Mesenchymal stem cell (in vitro differentiated cells and primary cell): ENCODE measurements at places on chromosomes 3 and 15.

GRCh38 chr15:68693071-68693470, 114.3 kb downstream of the CORO2B start:
- DNase-seq, result no peak

DNA sequence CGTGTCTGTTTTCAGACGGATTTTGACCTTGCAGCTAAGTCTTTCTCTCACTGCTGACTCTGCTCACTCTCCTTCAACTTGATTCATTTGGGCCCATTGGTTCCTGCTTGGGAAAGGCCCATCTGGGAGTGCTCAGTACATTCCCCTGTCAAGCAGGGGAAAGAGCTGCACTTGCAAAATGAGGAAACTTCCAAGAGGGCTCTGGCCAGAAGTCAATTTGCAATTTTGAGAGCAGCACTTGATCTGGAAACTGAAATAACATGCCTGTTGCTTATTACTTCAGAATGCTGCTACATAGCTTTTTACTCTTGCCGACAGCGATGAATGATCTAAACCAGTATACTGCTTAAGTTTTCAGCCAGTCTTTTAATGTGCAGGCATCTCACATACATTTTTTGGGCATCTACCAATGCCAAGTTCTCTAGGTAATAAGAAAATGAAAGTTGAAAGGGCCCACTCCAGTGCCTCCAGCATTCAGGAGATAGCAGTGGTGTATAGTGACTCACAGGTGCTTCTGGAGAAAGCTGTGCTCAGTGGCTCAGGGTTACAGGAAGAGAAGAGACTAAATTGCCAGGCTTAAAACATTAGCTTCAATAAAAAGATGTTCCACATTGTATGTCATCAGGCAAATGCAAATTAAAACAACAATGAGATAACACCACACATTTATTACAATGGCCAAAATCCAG, 70.1 kb upstream of the RORA start:
- no peak for DNase-seq

DNA sequence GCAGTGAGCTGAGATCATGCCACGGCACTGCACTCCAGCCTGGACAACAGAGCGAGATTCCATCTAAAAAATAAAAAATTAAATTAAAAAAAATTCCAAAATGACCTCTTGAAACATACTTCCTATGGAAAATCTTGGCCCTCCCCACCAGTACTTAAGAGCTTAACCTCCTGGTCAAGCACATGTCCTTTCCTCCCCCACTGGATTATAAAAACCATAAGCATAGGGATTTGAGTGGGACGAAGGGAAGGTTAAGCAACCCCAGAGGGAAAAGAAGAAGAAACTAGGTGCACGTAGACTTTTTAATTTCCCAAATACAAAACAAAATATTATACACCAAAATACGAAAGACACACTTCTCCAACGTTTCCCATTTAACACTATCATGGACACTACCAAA, 25.3 kb downstream of the SLC4A7 start:
- no peak for DNase-seq

DNA sequence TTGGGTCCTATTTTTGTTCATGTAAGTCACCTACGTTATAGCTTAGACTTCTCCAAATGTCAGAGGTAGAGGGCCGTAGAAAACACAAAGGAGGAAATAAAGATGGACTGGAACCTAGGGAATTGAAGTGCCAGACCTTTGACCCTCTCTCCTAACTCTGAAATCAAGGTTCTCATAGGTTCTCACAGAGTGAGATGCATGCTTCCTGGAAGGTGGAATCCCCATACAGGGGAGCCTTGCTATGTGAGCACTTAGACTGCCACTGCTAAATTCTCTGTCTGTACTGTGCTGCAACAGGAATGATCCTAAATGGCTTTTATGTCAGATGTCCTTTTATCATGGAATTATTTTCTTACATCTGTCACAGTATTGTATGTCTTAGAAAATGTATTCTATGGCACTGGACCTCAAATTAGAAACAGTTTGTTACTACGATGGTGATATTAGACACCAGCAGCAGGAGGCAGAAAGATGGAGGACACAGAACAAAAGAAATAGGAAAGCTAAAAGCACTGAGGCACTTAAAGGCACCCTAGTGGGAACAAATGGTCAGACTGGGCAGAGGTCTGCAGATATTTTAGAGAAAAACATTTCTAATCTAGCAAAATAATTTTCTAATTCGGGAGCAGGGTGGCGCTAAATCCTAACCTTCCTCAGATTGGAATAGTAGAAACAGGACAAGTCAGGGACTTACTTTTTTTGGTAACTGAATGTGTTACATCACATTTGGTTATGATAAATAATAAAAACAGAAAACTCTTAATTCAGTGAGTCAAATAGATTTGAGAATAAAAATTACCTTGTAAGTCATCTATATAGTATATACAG, 60.2 kb upstream of the CDAN1 start:
- no peak for DNase-seq

GRCh38 chr15:38127306-38127771, 125.3 kb upstream of the SPRED1 start:
- no peak for DNase-seq
